ENCODE measurements at places on chromosomes 2 and 18.
A peak's percentile ranks its signal among the peaks of the same experiment; 100 is the strongest.

DNA sequence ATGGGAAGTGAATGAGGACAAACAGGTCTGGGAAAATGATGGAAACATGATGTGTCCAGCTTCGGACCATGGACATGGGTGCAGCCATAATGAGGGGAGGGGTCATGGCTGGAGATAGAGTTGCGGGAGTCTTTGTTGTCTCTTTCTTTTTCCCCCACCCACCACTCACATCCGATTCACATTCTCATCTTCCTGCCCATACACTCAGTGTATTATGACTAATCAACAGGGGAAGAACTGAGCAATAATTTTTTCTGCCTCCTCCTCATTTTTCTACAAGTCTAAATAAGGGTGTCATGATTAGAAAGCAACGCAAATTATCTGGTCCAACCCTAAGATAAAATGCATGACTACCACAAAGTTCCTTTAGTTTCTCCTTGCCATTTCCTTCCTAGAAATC, 5.7 kb upstream of the SERPINB2 start:
- no peak for DNase-seq

- peak; percentile 49 for DNase-seq
Measured at GRCh38 chr2:226795281-226796011, 4.2 kb downstream of the IRS1 start.

- DNase-seq: no peak
Measured at GRCh38 chr2:104841744-104842143, 12.2 kb upstream of the POU3F3 start.

- peak; percentile 67 for DNase-seq
Measured at GRCh38 chr18:13379930-13380690, 161.6 kb downstream of the LDLRAD4 start.

DNA sequence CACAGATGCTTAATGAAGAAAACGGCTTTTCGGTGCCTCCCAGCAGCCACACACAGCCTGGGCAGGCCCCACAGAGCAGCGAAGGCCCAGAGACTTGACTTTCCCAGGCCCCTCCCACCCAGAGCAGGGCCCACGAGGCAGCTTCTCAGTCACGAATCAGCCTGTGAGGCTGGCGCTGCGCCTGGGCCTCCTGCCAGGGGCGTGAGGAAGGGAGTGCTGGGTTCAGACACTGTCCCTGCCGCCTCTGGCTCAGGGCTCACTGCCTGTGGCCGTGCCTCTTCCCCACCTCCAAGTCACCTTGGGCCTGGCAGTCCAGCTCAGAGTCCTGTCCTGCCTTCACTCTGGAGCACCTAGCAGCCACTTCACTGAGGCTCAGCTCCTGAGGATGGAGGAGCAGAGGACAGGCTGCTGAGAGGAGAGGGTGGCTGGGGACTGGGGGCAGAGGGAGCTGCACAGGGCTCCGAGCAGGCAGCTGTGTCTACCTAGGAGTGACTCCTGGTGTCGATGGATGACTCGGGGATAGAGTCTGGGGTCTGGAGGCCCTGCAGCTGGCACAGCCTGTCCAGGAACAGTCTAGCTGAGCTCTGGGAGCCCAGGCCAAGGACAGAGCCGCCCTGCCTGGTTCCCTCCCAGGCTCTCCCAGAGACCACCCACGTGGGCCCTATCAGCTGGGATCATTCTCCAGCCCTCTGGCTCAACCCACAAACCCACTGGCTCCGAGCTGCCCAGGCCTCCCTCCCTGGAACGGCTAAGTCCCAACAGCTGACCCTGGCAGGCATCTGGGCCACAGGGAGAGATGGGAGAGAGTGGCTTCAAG, 36.4 kb upstream of the FOSL2 start:
- peak; percentile 97 for DNase-seq

DNA sequence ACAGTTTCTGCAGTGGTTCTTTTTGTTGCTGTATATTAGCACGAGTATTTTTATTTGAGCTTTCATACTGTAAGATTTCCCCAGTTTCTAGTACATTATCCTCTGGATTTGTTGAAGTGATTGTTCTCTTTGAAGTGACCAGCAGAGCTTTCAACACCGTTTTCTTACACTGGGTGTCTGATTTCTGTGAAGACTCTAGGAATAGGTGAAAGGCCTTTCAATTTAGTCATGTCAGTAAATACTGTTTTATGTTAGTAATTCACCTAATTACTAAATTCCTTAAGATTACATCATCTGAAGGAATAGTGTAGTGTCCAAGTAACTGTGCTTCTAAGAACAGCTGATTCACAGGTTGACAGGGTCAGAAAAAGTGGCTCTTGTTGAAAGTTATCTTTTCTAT, 2.3 kb downstream of the PPM1B start:
- DNase-seq: no peak

GRCh38 chr2:136399667-136400289, 281.8 kb upstream of the CXCR4 start:
- DNase-seq: no peak

DNA sequence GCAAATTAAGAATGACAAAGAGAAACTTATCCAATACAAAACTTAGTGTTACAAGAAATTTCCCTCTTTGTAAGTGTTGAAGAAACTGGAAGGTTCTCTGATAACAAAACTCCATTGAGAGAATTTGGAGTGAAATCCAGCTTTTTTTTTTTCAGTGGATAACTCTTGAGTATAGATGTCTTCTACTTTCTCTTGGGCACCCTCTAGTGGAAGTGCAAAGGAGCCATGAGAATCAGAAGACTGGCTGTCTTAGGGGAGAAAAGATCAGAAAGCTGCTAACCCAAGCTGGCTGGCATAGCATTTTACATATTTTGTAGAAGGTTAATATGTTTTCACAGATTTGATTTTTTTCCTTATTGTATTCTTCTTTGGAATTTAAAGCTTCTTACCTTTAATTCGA, 138.8 kb upstream of the SATB2 start:
- no peak for DNase-seq

GRCh38 chr2:37232131-37232933, 874 bp downstream of the NDUFAF7 start:
- DNase-seq: peak; percentile 28

DNA sequence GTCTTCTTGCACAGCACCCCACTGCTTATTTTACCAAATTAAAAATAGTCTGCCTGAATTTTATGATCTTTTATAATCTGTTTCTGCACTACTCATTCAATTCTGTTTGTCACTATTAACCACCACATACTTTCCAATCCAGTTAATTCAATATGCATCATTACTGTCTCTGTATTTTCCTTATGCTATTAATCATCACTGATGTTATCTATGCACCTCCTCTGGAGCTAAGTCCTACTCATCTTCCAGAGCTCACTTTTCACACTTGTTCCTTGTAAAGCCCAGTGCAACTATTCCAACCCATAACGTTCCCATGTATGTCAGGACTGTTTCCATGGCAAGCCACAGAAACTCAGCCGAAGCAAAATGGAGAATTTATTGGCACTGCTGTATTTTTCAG, 713.6 kb downstream of the PLCL1 start:
- no peak for DNase-seq

DNA sequence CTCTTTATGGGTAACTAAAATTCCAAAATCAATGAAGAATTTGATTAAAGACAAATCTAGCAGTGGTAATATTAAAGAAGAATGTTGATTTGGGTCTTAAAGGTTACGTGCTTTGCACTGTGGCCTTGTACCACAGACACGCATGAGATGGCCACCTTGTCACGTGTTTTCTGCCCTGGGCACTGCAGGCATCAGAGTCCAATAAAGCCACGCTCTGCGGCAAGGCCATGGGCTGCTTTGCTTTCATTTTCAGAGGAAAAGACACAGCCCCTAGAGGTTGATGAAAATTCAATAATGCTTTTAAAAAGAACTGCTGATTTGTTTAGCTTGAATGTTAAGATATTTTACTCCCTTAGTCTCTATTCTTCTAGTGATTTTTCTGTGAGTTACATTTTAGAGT, 30.4 kb downstream of the AOX1 start:
- no peak for DNase-seq

DNA sequence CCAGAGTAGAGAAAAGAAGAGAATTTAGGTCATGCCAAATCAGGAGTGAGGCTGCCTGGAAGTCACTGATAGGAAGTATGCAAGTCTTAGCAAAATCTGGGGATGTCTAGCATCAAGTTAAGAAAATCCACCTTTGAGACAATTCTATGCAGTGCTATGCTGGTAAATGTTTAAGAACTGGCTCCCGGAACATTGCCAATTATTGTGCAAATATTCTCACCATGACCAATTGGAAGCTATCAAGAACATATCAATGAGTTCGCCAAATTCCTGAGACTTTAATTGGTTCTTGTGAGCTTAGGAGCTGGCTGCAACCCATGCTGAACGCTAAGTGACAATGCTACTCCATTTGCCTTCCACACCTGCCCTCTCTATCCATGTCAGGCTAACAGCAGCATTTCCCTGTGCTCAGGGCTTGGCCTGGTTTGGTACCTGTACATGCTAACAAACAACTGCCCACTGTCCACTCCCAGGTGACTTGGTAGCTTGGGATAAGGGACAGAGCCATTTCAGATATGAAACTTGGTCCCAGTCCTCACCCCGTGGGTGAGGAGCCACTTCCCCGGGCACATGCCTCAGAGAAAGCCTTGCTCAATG, 172.9 kb upstream of the KLHL29 start:
- DNase-seq: no peak

GRCh38 chr18:31506024-31506742, 8.2 kb downstream of the DSG2 start:
- no peak for DNase-seq

DNA sequence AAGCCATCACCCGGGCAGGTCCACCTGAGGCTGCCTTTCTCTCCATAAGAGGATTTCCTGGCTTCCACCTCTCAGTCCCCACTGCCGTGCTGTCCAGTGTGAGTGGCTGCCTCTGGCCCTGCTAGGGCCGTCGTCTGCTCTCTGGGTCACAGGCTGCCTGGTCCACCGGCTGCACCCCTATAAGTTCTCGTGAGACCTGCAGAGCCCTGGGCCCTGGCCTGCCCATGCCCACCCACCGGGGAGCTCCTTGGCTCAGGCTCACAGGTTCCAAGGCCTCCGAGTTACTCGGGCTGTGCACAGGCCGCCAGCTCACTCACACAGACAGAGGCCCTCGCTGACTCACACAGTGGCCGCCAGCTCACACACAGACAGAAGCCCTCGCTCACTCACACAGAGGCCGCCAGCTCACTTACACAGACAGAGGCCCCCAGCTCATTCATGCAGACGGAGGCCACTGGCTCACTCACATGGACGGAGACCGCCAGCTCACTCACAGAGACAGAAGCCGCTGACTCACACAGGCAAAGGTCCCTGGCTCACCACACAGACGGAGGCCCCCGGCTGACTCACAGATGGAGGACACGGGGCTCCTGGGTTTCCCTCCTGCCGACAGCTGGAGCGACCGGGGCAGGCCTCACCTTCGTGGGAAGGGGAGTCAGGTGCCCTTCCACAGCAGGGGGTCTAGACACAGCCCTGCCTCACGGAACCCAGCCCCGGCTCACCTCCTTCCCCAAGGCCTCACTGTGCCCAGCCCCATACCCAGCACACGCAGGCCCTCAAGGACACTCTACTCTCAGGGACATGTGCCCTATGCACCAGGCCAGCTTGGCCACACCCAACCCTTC, 334.1 kb upstream of the MYT1L start:
- no peak for DNase-seq

DNA sequence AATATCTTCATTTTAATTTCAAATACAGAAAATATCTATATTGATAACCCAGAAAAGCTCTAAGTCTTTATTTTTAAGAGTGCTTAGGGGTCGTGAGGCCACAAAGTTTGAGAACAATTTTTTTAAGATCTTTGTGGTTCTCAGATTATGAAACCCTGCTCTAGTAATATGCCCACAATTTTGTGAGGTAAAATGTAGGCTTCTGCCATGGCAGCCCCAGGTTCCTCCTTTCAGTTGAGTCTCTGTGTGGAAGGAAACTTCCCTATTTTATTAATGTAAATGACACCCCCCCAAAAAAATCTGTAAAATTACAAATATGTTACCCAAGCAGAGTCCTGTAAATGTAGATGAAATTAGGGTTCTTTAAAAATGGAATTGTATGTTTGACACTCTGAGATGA, 600.5 kb downstream of the SATB2 start:
- no peak for DNase-seq

DNA sequence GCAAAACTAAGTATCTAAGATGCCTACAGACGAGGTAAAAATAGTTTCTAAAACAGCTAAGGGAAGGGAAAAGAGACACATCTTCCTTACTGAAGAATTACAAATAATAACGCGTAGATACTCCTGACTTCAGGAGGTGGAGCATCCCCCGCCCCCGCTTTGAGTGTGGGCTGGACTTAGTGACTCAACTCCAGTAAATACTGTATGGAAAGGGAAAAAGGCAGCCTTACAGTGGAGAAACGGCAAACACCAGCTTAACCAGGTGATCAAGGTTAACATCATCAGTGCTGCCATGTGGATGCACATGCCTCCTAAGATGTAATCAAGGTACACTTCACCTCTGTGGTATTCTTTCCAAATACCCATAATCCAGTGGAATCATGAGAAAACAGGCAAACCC, 47.9 kb downstream of the HADHB start:
- no peak for DNase-seq

DNA sequence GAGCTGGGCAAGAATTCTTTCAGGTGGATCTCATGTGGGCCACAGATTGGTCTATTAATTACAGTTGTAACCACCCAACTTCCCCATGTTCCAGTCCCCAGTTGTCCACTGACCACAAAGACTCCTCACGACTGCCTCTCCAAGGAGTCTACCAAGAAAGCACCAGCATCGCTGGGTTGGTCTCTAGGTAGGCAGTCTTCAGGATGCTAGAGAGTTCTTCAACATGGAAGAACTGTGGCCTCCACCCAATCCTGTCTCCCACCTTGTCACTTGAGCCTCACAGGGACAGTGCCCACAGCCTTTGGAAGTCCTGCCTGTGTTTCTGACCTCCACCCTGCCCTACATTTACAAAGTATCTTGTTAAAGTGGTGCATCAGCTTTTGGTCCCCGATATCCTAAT, 184.7 kb upstream of the FN1 start:
- no peak for DNase-seq

DNA sequence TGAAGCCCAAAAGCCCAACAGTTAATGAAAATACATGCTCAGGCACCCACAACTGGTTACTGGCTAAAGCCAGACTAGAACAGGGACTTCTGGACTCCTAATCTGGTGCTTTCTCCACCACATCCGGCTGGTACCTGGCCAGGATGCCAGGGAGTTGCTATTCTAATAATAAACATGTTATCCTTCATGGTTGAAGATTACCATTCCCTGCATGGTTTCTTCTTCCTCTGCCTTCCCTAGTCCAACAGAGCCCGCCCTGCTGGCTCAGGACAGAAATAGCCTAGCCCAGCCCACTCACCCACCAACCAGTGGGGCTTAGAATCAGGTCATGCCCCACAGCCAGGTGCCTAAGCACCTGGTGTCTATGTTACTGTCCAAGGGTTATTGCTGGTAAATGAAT, 184.2 kb downstream of the TMEM247 start:
- peak; percentile 73 for DNase-seq

Data from left ventricle myocardium superior (tissue), 1 donor.